Activated naive CD4-positive, alpha-beta T cell treated with anti-CD3 and anti-CD28 coated beads, Interleukin-2, amount 50 U/mL, for 72 hours (primary cell): ENCODE measurements at places on chromosomes 11 and 22. TPM values are rescaled to one million over a fixed set of nuclear protein-coding genes. Genes with fewer than 3 reads are reported as not detected.

ZP1 gene
- not detected for total RNA-seq

SCUBE2 gene
- total RNA-seq: 0.61 TPM

FAM180B gene
- not detected for total RNA-seq

TMPRSS13 gene
- total RNA-seq: 0.39 TPM

CD248 gene
- 0.36 TPM for total RNA-seq

ABTB2 gene
- 0.16 TPM for total RNA-seq

SCN2B gene
- total RNA-seq: 0.05 TPM

C11orf42 gene
- not detected for total RNA-seq

SORL1 gene
- total RNA-seq: 139 TPM
